Activated CD4-positive, CD25-positive, alpha-beta regulatory T cell treated with anti-CD3 and anti-CD28 coated beads, Interleukin-2, amount 50 U/mL, for 16 hours (primary cell): ENCODE measurements at places on chromosomes 4 and X.

GRCh38 chrX:119763181-119763580 is 4.8 kb downstream of the SOWAHD start:
- DNase-seq: no peak

DNA sequence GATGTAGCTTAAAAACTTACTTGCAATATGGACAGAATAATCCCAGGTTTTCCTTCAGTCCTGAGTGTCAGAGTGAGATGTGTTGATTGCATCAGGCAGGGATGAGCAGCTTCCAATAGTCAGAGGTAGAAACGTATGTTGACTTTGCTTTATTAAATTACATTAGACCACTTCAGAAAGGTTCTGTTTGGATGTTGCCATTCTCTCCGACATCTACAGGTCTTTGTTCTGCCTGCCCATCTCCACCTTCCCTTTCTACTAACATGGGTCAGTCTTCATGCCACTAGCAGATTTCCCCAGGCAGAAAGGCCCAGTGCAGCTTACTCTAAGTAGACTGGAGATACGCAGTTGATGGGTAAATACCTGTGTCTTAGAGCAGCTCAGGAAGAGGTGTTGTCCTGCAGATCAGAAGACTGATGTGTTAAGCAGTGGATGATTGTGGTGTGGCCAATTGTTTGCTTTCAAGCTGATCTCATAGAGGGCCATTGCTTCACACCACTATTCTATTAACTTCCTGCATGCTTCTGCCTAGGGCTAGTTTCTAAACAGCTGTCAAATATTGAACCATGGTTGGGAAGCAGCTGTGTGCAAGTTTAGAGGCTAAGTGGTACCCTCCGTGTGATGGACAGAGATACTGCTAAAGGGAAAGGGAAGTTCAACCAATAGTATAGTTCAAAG is 1.8 kb downstream of the FRMPD4 start:
- no peak for DNase-seq

DNA sequence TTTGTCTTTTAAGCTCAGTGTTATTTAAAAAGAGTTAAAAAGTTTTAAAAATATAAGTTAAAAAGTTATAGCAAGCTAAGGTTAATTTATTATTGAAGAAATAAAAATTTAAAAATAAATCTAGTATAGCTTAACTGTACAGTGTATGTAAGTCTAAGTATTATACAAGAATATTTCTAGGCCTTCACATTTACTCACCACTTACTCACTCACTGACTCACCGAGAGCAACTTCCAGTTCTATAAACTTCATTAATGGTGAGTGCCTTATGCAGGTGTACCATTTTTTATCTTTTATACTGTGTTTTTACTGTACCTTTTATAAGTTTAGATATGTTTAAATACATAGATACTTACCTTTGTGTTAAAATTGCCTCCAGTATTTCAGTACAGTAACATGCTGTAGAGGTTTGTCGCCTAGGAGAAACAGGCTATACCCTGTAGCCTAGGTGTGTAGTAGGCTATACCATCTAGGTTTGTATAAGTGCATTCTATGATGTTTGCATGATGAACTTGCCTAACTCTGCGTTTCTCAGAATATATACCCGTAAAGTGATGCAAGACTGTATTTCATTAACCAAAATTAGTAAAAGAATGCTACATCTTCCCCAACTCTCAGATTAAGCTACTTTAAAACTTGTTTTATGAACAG is 202.9 kb downstream of the CFAP299 start:
- DNase-seq: no peak

GRCh38 chr4:176438401-176438800 is 118.6 kb downstream of the SPCS3 start:
- no peak for DNase-seq

GRCh38 chrX:20373063-20373462 is 106.4 kb upstream of the RPS6KA3 start:
- no peak for DNase-seq
